Putamen (tissue), 1 donor: ENCODE measurements at places on chromosomes 16 and 17.
A peak's percentile ranks its signal among the peaks of the same experiment; 100 is the strongest.

DNA sequence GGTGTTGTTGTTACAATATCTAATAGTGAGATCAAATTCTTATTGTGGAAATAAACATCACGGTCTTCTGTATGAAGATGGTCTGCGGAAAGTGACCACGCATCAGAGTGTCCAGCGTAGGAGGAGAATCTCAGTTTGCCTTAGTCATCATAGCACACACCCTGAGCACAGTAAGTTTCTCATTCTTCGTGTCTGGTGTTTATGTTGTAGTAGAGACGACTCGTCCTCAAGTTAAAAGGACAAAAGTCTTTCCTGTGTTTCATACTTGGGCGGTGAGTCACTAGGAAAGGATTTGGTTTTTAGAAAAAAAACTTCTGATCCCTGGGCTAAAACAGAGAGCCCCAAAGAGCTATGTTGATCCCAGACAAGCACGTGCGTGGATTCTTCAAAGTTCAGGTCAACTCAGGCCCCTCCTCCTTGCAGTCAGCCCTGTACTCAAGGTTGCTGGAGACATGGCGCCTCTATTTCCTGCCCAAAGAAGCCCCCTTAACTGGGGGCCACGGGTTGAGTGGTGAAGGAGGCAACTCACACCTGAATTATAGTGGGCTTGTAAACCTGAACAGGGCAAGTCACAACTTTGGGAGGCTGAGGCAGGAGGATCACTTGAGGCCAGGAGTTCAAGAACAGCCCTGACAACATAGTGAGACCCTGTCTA lies 170.4 kb downstream of the ZFHX3 start:
- no peak for DNase-seq

DNA sequence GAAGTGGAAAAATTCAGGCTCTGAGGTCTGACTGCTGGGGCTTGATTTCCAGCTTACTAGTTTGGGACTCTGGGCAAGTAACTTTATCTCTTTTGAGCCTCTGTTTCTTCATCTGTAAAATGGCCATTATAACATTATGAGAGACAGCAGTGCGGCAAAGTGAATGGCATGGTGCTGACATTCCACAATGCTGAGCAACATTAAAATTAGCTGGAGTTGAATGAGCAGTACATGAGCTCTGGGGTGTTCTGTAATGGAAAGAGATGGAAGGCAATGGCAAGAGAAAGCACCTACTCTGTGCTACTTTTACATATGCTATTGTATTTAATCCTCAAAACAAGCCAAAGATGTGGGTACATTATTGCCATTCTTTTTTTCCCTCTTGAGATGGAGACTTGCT lies 535.7 kb upstream of the CDH11 start:
- DNase-seq, result no peak

GRCh38 chr17:15954222-15954621 lies 9.3 kb downstream of the ADORA2B start:
- DNase-seq, result no peak

DNA sequence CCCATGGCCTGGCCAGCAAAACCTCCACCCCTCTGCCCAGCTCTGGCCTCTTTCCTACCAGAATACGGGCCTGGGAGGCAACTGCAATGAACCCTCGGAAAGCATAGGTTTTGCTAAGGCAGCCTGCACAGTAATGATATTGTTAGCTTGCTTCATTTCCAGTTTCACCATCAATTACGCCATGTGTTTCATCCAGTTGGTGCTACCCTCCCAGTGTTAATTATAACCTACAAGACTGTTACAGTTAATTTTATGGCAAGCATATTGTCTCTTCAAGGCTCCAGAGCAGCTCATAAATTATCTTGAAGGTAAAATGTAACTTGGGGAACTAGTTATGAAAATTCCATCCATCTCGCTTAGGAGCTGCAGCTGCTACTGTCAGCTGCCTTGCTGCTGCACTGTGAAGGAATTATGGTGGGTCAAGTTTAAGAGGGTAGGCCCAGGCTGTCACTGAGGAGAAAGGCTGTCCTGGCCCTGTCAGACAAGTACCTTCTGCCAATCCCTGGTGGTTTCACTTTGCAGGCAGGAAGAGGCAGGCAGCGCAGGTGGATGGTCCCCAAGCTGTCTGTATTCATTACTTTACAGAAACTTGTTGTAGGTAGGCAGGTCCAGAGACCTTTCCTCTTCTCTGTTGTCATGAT lies 242.9 kb downstream of the FTO start:
- DNase-seq, result no peak

DNA sequence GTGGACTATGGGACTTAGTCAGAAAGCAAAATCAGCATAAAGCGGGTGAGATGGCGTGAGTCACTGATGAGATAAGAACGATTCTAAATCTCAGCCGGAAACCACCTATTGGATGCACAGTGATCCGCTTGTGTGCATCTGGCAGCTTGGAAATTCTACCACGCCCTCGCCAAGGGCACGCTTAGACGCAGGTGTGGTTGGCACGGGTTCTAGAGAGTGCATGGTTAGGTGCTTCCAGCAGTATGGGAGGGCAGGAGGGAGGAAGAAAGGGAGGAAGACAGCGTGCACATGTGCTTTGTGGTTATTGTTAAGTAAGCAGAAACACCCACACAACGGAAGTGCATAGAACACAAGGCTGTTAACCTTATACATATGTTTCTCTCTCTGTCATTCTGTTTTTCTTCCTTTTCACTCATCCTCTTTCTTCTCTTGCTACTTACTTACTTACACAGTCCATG lies 374.0 kb upstream of the ASIC2 start:
- DNase-seq, result no peak

GRCh38 chr16:22631264-22631663 lies 120.6 kb downstream of the NPIPB5 start:
- no peak for DNase-seq

DNA sequence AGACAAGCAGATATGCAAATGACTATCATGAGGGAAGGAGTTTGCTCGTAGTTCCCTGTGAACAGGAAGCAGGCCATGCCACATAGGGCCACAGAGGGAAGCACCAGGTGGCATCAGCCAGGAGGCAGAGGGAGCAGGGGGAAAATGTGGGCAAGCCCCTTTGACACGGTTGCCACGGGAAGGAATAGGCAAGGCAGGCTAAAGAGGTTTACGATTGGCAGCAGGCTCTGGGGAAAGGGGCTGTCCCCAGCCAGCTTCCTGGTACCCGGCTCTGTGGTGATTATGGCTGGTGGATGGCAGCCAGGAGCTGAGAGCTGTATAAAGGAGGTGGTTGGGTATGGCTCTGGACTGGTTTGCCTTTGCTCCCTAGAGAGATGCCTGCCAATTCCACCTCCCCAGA lies 848 bp downstream of the CES3 start:
- no peak for DNase-seq

DNA sequence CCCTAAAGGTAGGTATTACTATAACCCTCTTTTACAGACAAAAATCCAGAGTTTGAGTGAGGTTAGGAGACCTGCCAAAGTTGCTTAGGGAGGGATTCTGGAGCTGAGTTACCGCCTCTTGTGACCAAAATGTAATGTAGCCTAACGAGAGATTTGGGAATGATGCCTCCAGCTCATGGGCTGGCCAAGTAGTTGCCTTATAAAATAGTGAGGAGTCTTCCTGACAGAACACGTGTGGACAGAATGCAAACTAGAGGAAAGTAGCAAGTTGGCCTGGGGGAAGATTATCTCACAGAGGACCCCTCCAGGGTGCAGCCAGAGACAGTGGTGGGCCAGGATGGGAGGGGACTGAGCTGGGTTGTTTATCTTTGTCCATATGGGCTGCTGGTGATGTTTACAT lies 543.7 kb upstream of the CDH11 start:
- no peak for DNase-seq

- peak; percentile 47 for DNase-seq
Measured at GRCh38 chr17:75872434-75873351, 5.7 kb downstream of the TRIM47 start.

- no peak for DNase-seq
Measured at GRCh38 chr17:5794881-5795506, 210.7 kb upstream of the NLRP1 start.

- no peak for DNase-seq
Measured at GRCh38 chr16:89095491-89095951, 1.9 kb downstream of the ACSF3 start.

- no peak for DNase-seq
Measured at GRCh38 chr17:44587339-44587738, 30.1 kb downstream of the FZD2 start.

DNA sequence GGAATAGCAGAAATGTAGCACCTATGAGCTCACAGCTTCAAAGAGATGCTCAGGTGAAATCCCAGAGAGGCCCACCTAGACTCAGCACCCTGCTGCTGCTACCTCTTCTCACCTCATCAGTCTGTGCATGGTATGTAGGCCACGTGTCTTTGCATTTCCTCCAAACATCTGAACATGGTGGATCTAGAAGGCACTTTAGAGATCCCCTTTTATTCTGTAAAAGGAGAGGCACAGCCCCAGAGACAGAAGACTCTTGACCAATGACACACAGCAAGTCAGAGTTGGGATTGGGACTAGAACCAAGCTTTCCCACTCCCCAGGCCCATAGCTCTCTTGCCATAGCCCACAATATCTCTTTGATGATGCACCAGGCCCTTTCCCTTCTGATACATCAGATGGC lies 19.4 kb upstream of the NKD1 start:
- DNase-seq, result no peak

DNA sequence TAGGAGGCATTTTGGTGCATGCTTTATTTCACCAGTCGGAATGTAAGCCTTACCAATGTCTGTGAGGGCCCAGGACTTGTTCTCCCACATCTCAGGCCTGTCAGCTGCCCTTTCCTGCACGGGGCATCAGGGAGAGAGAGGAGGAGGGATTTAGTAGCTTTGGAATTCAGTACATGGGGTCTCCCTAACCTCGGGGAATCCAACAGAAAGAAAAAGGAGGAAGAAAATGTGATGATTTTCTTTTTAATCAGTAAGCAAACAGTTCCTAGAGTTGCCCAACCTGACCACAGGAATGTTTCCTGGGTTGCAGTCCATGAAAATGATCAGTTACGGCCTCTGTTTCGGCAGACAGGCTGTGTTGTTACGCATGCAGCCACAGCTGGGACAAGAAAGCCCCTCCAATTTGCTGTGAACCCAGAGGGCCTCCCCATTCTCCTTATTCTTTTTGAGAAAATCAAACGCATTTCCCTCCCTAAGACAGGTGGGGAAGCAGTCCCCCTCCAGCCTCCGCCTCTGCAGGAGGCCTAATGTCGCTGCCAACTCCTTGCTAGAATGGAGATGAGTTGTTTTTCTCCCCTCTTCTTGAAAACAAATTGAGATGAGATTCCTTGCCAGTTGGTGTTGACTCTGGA lies 53.1 kb upstream of the TANGO6 start:
- no peak for DNase-seq

DNA sequence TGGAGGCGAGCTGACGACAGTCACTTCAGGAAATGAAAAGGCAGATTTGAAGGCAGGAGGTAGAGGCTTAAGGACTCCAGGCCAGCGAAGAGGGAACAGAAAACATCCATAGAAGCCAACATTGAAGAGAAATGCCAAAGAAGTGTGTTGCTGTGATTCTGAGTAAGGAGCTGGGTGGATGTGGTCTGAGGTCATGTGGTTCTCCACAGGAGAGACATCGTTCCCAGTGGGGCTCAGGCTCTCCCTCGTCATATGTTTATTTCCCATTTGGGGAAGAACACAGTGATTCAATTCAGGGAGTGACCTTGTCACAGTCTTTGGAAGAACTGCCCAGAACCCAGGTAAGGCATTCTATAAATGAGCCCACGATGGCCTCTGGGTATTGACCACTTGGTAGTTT lies 6.6 kb upstream of the PMP22 start:
- DNase-seq, result no peak

GRCh38 chr17:4492721-4493561 lies 5.7 kb upstream of the SPNS2 start:
- peak; percentile 82 for DNase-seq

- no peak for DNase-seq
Measured at GRCh38 chr17:75610103-75610984, 22.7 kb downstream of the MYO15B start.

DNA sequence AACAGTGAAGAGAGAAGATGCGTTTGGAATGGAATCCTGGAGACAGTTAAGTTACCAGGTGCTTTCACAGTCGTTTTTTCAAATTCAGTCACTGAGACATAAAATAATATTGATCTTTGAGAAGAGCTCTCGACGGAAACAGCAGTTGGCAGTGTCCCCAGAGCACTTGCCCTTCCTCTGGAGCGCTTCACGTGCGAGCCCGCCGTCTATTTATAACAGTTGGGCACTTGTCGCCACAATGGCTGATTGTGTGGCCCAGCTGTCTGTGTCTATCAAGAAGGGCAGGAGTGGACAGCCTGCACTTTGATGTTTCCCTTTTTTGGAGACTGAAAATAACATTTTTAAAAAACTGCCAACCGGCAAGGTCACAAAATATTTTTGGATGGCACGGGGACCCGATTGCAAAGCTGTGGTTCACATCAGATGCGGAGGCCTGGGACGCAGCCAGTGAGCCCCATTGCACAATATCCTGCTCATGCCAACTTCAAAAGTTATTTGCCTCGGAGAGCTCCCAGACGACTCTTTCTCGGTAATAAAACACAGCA lies 62.9 kb downstream of the ADCY9 start:
- DNase-seq, result peak; percentile 73

DNA sequence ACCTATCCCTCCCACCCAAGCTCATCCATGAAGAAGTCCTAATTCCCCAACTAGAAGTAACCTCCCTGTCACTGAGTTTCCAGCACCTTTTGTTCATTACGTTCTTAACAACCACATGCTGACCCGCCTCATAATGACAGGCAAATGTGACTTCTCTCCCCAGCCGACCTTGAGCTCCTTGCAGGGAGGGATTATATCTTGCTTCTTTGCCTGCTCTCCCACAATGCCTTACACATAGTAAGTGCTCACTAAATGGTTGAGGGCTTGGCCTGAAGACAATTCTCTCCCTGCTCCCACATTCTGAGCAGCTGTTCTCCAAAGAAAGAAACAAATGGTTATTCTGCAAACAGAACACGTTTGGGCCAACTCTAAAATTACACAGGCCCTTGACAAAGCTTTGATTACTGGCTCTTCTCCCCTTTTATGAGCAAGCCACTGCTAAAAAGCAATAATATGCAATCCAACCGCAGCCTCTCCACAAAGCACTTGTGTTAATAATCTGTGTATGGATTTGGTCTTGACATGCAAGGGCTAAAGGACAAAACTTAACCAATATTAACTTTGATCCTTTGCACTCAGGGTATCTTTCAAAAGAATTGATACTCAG lies 23.2 kb downstream of the SLC39A11 start:
- DNase-seq, result no peak

GRCh38 chr17:1480747-1481465 lies 11.6 kb downstream of the MYO1C start:
- DNase-seq, result no peak

DNA sequence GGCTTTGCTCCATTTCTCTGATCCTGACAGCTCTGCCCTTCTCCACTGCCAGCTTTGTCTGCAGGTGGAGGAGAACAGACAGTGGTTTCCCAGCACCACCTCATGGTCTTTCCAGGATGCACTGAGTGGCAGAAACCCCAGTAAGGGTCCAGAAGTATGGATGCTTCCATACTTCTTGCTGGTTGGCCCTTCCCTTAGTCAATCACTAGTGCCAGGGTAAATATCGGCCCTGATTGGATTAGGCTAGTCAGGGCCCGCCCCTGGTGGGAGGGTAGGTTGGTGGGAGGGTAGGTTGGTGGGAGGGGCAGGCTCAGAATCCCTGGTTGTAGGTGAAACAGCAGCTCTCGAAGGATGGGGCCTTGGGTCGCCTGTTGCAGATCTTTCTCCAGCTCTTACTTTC lies 10.2 kb downstream of the RNF213 start:
- DNase-seq, result no peak
